Thoracic aorta (tissue), 2 donors: ENCODE measurements at places on chromosomes 16 and 17.

DNA sequence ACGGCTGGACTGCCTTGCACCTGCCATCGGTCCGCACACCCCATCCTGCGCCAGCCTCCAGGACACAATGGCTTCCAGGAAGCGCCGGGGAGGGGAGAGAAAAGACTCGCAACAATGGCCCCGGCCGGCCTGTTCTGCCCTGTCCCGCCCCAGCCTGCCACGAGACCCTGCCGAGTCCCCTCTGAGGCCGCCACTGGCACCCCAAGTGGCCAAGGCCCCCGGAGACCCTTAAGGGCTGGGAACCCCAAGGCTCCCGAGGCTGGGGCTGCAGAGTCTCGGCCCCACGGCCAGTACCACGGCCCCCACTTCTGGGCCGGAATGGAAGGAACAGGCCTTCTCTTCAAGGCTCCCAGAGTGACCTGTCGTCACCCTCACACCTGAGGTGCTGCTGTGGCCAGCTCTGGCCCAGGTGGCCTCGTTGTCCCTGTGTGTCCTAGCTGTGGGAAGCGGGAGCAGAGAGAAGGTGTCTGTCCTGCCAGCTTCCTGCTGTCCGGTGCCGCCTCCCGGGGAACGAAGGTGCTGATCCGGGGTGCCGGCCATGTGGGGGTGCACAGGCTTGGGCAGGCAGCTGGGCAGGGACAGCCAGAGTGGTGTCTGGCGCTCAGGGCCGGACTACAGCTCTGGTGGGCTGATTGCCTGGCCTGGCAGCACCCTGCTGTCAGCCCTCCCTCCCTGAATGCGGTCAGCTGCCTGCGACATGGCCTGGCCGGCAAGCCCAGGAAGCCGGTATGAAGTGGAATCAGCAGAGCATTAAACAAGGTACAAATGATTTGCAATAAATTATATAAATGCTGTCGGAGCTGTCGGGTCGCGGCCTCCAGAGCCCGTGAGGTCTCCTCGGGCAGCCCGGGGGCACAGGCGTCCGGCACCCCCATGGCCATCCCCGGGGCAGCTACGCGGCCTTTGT lies 8.2 kb upstream of the CACNA1H start:
- DNase-seq = no peak

GRCh38 chr16:53744449-53744848 lies 40.5 kb downstream of the FTO start:
- DNase-seq = no peak

DNA sequence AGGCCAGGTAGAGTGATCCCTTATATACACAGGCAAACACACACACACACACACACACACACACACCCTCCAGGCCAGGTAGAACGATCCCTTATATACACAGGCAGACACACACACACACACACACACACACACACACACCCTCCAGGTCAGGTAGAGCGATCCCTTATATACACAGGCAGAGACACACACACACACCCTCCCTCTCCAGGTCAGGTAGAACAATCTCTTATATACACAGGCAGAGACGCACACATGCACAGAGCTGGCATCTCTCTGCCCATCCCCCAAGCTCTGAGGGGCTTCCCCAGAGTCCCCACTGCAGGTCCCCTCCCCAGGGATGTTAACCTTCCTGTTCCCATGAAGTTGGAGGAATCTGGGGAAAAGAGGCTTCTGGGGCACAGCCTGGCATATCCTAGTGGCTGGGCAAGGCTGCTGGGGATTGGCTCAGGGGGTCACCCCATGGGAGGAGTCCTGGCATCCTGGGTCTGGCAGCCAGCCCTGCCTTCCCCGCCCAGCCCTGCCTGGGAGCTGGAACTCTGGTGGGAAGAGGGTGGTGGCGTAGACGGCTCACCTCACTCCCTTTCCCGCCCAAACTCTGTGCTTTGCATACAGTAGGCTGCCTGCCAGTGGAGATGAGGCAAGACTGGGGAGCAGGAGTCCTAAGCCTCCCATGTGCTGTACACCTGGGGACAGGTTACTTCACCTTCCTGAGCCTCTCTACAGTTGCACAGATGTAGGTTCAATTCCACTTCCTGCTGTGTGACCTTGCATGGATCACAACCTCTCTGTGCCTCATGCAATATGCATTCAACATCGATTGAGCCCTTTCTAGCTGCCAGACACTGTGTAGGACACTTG lies 41.8 kb downstream of the TEKT5 start:
- no peak for DNase-seq

DNA sequence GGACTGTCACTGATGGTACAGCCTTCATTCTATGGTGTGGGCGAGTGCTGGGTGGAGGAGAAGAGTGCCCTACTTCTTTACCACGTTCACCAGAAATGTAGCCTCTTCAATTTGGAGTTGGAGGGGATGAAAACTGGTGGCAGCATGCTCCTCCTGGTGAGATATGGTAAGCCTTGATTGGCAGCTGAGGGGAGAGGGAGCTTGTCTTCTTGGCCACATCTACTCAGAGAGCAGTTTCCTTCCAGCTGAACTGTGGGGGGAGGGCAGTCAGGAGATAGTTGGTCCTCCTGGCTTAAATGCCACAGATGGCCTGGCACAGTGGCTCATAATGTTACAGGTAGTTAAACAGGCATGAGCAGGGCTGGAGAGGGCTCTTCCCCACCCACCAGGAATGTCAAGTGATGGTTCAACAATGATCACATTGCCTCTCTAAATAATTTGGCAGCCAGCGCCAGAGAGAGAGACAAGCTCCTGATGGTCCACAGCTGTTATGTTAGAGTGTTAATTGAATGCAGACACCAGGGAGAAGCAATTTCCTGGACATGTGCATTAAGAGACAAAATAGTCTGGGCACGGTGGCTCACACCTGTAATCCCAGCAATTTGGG lies 9.0 kb upstream of the MAPK3 start:
- DNase-seq = no peak

- no peak for DNase-seq
Observed at GRCh38 chr16:68860978-68861892, 17.9 kb downstream of the TANGO6 start.

- no peak for DNase-seq
Observed at GRCh38 chr16:19499481-19499880, 22.4 kb downstream of the GDE1 start.

- DNase-seq = no peak
Observed at GRCh38 chr17:81154961-81155360, 10.3 kb upstream of the PVALEF start.

DNA sequence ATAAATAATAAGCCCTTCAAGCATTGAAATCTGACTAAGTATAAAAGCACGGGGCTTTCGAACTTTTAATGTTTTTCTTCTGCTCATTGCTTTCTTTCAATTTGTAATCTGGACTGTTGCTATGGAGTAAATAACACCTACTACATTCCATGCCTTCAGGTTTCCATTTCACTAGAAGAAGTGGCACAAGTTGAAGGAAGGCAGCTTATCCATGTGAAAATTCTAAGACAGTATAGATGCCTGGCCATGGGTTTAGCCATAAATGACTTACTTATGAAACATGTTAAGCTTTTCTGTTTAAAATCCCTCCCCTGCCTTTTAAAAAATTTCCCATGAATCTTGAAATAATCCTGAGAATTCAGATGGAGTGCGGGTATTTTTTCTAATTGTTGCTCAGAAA lies 30.6 kb downstream of the KCNJ16 start:
- DNase-seq = no peak

GRCh38 chr17:62112229-62112628 lies 47.2 kb upstream of the MED13 start:
- DNase-seq = no peak

- no peak for DNase-seq
Observed at GRCh38 chr17:74953134-74953687, 17.5 kb downstream of the OTOP3 start.

- DNase-seq = no peak
Observed at GRCh38 chr17:50665838-50666237, 31.2 kb downstream of the ABCC3 start.

GRCh38 chr17:50469208-50469605 lies 527 bp upstream of the CHAD start:
- DNase-seq = no peak

- DNase-seq = no peak
Observed at GRCh38 chr16:9469512-9469911, 378.1 kb downstream of the HAPSTR1 start.

- no peak for DNase-seq
Observed at GRCh38 chr17:63598281-63598680, 2.4 kb upstream of the TACO1 start.

- DNase-seq = no peak
Observed at GRCh38 chr16:83774066-83774465, 33.7 kb upstream of the HSBP1 start.

DNA sequence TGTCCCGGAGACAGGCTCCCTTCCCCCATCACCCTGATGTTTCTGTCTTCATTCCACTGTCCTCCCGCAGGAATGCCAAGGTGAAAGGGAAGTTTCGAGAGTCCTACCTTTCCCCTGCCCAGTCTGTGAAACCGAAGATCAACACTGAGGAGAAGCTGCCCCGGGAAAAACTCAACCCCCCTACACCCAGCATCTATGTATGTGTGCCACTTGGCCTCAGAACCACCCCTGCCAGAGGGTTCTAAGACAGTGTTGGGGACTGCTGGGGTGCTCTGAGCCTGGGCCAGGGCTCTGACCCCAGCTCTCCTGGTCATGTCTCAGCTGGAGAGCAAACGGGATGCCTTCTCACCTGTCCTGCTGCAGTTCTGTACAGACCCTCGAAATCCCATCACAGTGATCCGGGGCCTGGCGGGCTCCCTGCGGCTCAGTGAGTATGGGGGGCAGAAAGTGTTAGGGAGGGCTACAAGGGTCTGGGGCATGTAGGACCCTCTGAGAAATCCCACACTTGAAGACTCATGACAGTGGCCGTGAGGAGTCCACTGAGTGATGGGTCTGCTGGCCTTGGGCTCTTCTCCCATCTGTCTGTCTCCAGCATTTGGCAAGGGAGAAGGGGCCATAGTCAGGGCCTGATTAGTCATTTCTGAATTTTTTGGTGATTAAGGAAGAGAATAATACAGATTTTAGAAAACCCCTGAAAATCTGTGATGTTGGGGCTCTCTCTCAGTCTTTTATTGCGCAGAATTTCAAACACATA lies 4.9 kb upstream of the TMEM88 start:
- DNase-seq = no peak

DNA sequence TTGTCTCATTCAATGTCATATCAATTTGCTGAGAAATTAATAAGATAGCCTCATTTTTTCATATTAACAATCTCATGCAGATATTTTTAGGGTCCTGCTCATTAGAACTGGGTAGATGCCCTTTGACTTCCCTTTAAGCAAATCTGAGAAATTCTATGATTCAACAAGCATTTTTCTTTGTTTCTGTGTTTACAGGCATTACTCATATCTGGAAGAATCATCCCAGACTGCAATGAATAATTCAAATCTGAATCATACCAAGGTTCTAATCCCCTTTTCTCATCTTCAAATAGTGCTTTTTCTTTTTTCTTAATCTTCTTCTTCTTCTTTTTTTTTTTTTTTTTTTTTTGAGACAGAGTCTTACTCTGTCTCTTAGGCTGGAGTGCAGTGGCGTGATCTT lies 69.2 kb upstream of the KIFC3 start:
- DNase-seq = no peak

DNA sequence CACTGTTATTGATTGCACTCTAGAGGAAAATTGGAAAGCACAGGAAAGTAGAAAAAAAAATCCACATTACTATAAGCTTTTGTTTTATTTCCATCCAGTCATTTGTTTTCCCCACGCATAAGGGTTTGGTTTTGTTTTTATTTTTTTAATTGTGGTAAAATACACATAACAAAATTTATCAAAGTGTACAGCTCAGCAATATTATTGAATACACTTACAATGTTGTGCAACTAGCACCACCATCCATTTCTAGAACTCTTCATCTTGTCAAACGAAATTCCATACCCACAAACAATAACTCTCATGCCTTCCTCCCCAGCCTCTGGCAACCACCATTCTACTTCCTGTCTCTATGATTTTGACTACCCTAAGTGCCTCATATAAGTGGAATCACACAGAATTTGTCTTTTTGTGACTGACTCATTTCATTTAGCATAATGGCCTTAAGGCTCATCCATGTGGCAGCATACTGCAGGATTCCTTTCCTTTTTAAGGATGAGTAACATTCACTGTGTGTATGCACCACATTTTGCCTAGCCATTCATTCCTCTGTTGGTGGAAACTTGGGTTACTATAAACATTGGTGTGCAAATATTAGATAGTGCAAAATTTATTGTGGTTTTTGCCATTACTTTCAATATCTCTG lies 11.1 kb downstream of the SPPL2C start:
- DNase-seq = no peak

- DNase-seq = no peak
Observed at GRCh38 chr16:53515259-53515658, 12.2 kb upstream of the AKTIP start.

GRCh38 chr16:55566432-55567175 lies at the start of gene CAPNS2:
Gene CAPNS2 (plus strand): TSS chr16:55566684. CDS start chr16:55566757, 73 bp downstream.
- DNase-seq = no peak

DNA sequence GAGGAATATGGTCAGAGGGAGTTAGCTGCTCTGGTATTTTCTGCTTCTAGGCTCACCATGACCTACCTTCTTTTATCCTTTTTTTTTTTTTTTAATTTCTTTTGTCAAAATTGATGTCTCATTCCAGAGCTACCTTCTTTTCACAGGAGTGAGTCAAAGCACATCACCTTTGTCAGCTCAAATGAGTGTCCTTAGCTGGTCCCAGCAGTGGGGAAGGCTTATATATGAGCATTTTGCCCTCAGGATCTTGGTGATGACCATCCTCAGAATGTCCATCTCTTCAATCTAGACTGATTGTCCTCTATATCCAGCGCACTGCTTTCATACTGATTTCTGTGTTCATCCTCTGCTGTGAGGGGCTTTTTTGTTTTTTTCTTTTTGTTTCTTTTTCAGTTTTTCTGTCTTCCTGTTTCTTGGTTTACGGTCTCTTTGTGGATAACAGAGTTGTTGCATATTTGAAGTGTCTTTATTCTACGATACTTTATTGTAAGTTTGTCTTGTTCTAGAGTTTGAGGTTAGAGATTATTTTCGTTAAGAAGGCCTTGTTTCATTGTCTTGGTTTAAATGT lies 24.9 kb downstream of the CBFB start:
- no peak for DNase-seq

- no peak for DNase-seq
Observed at GRCh38 chr17:56593086-56593645, 333 bp upstream of the NOG start.

DNA sequence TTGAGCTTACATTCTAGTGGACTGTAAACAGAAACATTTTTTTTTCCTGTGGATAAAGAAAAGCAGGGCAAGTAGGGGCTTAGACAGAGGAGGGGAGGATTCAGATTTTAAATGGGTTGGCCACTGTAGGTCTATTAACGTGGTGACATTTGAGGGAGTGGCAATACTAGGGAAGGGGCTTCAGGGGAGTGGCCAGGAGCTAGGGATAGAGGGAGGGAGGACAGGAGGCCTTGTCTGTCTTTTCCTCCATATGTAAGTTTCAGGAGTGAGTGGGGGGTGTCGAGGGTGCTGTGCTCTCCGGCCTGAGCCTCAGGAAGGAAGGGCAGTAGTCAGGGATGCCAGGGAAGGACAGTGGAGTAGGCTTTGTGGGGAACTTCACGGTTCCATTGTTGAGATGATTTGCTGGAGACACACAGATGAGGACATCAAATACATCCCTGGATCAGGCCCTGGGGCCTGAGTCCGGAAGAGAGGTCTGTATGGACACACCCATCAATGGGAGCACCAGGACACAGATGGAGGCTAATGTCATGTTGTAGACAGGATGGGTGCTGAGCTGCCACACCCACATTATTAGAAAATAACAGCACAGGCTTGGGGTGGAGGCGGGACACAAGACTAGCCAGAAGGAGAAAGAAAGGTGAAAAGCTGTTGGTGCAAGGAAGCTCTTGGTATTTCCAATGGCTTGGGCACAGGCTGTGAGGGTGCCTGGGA lies 6.5 kb upstream of the HBM start:
- no peak for DNase-seq
